ENCODE measurements at places on chromosomes 7 and 10.

GRCh38 chr7:27774717-27775328 lies 34.9 kb downstream of the TAX1BP1 start:
- DNase-seq, result peak; percentile 30

DNA sequence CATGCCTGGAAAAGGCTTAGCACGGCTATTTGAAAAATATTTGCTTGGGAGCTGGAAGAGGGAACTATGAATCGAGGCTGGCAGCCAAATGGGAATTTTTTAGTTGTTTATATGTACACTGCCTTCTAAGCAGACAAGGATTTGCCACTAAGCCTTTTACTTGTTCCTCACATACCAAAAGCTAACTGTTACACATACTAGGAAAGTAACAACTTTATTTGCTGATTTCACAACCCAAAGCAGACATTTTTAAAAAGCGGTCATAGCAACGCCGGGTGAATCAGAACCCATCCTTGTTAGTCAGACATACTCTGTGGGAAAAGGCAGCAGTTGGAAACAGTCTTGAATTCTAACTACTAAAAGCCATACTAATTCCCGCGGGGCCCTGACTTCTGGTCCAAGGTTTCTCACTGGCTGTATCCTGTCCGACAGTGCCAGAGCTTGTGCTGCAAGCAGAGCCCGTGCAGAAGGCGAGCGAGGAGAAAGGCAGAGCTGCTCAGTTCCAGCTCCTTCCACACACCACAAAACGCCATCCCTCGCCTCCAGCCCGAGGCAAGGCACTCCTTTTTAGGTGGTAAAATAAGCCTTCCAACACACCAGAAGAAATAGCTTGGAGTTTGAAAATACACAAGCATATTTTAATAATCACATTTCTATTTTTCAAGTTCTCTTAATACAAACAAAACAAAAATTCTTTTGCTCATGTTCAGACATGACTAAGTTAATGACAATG lies 89.2 kb downstream of the RNF216 start:
- peak; percentile 73 for DNase-seq

GRCh38 chr10:78451592-78451991 lies 417.9 kb downstream of the RPS24 start:
- DNase-seq, result no peak

GRCh38 chr10:98664329-98665042 lies 217.8 kb upstream of the HPS1 start:
- DNase-seq, result no peak

DNA sequence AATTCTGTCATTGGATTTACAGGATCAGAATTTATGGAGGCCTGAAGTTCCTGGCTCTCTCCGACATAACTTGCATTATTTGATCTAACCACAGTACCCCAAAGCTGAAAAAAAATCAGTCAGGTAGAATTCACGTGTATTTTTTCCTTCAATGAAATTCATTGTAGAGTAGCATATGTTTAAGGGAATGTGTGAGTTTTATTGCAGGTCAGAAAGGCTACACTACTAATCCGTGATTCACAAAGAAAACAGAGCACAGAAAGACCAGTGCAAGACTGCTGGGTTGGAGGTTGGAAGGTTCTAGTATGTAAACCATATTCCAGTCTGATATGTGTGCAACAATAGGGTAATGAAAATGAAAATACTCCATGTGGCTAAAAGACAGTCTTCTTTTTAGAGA lies 247.0 kb upstream of the FERD3L start:
- no peak for DNase-seq

DNA sequence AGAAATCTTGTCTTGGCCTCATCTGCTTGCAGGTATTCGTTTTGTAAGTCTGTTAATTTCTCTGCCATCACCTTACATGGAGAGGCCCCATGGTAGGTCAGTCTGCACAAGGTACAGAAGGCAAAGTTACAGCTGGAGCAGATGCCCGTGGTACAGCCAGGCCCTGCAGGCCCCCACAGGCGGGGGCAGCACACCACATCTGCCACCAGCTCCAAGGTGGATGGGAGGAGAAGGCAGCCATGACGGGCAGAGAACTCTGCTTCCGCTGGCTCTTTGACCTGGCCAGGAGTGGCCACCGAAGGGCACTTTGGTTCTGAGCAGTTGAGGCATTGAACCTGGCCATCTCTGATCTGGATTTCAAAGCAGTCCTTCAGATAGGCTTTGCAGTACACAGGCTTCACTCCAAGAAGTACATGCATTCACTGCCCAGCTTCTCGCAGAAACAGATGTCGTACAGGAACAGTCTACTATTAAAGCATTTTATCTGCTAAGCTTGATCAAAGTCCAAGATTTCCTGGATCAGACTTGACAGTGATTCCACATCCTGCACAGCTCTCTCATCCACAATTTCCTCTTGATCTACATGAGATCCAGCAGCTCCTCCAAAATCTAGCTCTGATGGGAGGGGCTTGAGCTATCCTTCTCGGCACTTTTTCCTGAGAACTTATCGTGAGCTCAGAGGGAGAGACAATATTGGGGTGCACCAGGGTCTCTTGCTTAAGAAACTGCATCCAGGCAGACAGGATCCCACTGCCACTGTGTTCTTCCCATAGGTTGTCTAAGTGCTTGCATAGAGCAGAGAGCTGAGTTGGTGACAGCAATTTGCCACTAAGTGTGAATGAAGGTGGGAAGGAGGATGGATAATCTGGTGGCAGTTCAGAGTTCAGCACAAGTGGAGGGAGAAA lies 120.7 kb downstream of the TRRAP start:
- DNase-seq, result no peak

- peak; percentile 7 for DNase-seq
Measured at GRCh38 chr10:81838950-81839349, 36.0 kb upstream of the NRG3 start.

DNA sequence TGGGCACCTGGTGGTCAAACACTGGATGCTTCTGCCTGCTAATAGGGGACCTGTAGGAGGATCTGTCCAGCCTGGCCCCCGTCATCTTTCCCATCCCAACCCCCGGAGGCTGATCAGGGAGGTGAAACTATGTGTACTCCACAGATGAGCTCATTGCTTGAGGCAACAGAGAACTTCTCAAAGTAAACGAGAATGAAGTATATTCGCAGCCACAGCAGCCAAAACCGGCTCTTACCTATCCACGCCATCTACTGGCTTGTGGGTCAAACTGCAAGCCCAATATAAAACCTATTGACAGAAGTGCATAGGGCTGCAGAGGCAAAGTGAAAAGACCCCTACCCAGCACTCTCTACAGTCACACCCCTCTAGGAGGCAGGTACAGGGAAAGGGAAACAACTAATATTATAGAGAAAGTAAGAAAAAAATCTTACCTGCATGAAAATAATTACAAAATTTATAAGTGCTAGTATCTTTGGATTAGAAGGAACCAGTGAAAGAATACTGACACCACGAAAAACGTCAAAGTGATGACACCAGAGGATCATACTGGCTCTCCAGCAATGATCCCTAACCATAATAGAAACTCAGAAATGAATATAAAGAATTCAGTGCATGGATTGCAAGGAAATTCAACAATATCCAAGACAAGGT lies 973.5 kb downstream of the ANKRD7 start:
- peak; percentile 19 for DNase-seq

- DNase-seq, result no peak
Measured at GRCh38 chr10:97062046-97062445, 123.7 kb downstream of the SLIT1 start.

GRCh38 chr7:113727486-113727885 lies 191.3 kb downstream of the PPP1R3A start:
- DNase-seq, result no peak

GRCh38 chr7:75889826-75890225 lies 11.0 kb downstream of the RHBDD2 start:
- no peak for DNase-seq

DNA sequence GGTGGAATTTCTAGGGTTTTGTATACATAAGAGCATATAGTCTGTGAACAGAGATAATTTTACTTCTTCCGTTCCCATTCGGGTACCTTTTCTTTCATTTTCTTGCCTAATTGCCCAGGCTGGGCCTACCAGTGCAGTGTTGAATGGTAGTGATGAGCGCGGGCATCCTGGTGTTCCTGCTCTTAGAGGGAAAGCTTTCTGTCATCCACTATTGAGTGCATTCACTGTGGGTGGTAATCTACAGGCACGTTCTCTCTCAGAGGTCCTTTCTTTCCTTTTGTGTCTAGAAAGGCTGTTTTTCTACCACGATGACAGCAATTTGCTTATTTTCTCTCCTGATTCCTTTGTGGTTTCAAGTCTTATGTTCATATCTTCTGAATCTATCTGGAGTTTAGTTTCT lies 65.0 kb downstream of the INPP5A start:
- DNase-seq, result no peak

DNA sequence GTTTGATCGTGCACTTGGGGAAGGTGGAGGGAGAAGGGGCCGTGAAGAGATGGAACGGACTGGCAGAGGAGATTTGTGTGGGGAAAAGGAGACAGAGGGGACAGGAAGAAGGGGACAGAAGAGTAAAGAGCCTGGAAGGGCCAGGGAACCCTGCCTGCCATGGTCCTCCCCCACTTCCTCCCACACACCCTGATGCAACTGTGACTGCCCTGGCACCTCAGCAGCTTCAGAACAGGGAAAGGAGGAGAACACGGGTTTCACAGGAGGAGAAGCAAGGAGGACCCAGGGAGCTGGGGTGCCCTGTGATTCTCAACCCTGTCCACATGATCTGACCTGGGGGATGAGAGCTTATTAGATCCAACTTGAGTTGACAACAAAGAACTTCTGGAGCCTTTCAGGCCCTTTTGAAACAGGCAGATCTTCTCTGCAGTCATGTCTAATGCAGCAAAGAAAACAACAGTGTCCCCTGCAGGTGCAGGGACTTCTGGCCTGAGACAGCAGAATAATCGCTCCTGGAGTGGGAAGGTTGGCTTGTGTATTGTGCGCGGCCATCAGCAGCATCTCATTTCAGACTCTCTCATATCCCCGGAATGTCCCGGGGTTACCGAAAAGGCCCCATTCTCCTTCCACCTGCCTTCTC lies 421.6 kb downstream of the PAXIP1 start:
- DNase-seq, result peak; percentile 7

Data from pons (tissue), 1 donor.